ENCODE measurements at places on chromosomes 5 and 9.

GRCh38 chr5:63101870-63102269 is 523.3 kb downstream of the LRRC70 start:
- DNase-seq: no peak

- no peak for DNase-seq
These were observed 41.0 kb upstream of the DMRT3 start for GRCh38 chr9:935348-935965.

DNA sequence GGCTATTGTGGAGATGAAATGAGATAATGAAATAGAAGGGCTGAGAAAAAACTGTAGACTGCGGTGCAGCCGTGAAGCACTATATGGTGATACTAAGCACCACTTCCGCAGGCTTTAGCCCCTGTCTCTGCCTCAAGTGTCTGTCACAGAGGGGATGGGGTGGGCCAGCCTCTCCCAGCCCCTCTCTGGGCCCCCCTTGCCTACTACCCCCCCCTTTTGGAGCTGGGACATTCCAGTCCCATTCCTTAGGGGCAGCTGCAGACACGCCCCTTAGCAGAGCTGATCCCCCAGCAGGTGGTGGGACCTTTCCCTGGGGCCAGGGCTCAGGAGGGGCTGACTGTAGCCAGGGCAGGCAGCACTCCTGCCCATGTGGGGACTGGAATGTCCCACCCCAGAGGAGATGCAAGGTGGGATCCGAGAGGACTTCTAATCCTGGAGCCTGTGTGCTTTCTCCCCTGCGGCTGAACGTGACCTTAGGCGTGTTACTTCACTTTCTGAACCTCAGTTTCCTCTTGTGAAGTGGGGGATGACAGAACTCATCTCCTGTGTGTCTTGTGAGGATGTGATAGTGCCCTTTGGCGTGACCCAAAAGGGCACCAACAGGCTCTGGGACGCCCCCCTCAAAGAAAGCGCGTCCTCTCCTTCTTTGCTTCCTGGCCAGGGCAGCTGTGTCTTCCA is 1.9 kb downstream of the N4BP3 start:
- DNase-seq: no peak

- no peak for DNase-seq
These were observed at the start of gene FBP2 for GRCh38 chr9:94593459-94594345. Gene FBP2, minus strand, starts transcription at chr9:94593824. Its CDS starts 98 bp downstream, at chr9:94593726.

- no peak for DNase-seq
These were observed 347.1 kb downstream of the EBF1 start for GRCh38 chr5:158752656-158752973.

DNA sequence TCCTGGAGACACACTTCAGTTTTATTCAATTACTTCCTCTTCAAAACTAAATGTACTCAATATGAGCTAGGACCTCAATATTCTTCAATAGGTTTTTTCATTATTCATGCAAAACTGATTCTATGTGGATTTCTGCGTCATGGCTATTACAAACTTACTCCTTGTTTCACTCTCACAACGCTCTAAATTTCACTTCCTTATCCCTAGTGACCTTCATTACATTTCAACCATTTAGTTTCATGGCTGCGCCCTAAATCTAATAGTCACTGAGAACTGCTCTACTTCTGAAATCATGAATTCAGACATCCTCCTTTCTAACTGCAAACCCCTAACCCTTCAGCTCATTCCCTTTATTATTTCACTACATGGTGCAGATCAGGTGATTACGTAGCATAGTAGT is 93.9 kb downstream of the SLC25A46 start:
- no peak for DNase-seq

DNA sequence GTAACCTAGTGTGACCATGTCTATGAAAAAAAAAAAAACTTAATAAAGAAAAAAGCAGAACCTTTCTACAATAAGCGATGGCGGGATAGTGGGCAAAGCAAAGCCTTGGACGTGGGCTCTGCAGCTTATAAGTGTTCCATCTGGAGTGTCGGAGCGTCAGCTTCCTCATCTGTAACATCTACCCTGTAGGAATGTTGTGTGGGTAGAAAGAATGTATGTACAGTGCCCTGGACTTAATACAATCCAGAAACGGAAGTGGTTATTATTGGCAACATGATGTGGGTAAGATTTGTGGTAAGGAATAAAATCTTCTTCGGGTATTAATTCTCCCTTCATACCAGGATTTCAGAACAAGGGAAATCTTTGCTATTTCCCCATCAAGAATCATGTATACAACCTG is 66.5 kb downstream of the SEMA5A start:
- no peak for DNase-seq

GRCh38 chr5:110092955-110093785 is 403.4 kb downstream of the MAN2A1 start:
- DNase-seq: no peak

DNA sequence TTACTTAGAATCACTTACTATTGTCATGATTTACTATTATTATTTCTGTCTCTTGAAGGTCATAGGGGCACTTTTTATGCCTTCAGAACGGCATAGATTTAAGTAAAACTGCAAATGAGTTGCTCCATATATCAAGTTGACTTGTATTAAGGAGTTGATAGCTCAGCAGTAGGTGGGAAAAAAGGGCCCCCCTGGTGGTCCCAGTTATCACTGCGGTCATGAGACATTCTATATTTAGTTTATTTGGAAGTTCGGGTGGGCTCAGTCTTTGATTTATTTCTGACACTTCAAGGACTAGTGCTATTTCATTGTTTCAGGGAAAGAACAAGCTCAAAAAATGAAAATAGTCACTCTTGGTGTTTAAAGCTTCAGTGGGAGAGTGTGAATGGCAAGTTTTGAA is 159.3 kb downstream of the SLC24A2 start:
- no peak for DNase-seq

- DNase-seq: no peak
These were observed 56.8 kb downstream of the DTWD2 start for GRCh38 chr5:118931564-118931963.

DNA sequence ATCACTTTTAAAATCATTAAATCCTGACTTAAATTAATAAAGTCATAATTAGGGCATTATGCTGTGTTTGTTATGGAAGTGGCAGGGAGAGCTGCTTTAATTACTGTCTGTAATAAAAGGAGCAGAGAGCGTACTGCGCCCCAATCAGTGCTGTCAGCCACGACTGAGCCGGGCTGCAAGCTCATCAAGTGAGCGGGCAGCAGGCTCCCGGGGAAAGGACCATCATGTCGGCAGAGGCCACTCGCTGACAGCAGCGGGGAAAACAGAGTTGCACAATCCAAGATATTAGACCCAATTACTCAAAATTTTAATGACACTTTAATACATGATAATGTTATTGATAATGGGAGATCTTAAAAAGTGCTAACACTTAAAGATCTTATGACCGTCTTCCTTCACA is 181.6 kb downstream of the AP3B1 start:
- no peak for DNase-seq

- no peak for DNase-seq
These were observed 93.6 kb downstream of the COL23A1 start for GRCh38 chr5:178496642-178497041.

- no peak for DNase-seq
These were observed 254.8 kb downstream of the CDK5RAP2 start for GRCh38 chr9:120324996-120325642.

DNA sequence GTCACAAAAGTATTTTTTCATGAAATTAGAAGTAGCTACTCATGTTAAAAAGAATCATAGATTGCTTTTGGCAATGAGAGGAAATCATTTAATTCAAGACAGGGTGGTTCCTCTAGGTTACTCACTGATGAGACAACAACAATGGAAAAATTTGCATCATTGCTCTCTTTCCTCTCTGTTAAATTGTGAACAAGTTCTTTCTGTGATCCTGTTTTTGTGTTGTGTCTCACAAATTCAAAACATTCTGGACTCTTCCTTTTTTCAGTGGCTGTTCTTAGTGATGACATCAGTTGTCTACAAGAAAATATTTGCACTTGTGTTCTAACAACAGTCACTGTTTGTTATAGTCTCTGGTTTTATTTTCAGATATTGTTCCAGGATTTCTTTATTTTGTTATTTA is 95.3 kb downstream of the XRCC4 start:
- DNase-seq: no peak

DNA sequence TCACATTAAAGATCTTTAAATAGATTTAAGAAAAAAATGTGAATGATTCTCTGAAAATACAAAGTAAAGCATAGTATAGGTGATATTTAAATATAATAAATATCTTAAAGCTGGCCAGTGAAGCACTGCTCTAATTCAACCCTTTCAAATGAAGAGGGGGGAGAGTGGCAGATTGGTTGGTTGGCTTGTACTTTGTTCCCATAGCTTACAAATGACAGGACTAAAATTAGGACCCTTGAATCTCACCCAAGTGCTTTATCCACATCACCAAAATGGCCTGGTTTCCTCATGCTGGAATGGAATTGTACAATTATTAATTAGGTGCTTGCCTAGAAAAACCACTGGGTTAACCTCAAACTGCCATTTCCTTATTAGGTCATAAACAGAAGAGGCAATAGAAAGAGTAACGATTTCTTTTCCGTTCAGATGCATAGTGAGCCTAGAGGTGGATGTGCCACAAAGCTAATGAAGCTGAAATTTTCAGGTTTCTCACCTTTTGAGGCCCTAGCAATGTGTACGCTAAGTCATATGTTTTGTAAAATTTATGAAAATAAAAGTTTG is 354.5 kb upstream of the CDH6 start:
- DNase-seq: no peak

- no peak for DNase-seq
These were observed 6.2 kb downstream of the TENT4A start for GRCh38 chr5:6719417-6719816.

All from KG1 (cell line).